ENCODE measurements at places on chromosomes 2 and 18.

DNA sequence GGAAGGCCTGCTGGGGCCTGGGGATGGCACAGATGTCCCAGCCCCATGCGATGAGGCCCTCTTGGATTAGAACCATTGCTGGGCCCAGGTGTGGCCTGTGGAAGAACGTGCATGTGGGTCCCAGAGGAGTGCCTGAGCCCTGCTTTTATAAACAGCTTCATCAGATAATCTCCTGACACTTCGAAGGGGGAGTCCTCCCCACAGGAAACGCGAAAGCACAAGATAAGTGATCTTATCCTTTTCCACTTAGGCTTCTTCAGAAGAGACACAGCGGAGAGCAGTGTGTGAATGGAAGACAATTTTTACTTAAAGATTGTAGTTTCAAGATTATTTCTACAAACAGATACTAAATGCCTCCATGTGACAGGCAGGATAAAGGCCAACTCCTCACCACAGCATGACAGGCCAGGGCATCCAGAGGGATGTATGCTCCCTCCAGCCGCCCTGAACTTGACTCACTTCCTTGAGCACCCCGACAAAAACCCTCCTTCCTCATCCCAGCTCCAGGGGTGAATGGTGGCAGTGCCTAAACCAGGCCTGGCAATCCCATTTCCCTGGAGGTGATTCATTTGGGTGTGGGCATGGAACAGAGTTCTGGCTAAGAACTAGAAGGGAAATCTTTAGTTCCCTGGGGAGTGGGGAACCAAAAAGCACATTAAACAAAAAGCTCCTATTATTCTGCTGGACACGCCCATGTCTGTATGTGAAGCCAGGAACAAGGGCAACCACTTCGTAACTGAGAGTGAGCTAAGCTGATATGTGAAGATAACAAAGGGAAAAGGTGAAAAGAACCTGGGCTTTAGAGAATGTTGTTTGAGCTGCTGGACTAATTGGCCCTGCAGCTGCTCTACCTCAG, 56.2 kb upstream of the TMEM163 start:
- DNase-seq, result no peak

DNA sequence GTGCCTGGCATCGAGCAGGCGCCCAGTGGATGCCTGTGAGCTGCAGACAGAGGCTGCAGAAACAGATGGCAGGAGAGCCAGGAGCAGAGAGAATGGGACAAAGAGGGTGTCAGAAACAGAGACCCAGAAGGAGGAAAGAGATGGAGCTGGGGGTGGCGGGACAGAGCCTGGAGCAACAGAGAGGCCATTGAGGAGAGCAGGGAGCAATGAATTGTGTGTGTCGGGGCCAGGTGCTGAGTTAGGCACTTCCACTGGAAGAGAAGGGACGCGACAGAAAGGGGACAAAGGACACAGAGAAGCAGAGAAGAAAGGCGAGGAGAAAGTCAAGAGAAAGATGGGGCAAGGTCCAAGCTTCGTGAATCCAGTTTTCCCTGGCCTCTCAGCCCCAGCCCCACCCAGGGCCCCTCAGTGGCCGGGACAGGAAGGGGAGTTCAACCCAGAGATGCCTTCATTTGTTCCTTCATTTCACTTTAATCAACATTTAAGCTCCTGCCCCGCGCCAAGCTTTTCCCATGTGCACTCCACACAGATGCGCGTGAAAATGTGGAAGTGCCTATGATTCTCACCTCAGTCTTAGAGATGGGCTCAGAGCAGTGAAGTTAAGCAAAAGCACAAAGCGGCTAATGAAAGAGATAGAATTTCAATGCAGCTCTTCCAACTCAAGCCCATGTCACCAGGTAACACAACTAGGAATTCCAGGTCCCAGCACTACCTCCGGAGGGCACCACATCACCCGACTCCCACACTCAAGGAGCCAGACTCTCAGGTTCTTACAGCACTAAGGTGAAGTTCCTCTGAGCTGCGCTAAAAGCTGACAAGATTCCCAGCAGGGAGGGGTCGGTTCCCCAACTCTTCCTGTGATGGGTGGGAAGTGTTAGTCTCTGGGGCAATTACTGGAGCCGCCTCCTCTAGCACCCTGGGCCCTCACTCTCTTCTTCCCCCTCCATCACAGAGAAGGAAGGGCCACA, 55.1 kb downstream of the TNS1 start:
- DNase-seq, result no peak

DNA sequence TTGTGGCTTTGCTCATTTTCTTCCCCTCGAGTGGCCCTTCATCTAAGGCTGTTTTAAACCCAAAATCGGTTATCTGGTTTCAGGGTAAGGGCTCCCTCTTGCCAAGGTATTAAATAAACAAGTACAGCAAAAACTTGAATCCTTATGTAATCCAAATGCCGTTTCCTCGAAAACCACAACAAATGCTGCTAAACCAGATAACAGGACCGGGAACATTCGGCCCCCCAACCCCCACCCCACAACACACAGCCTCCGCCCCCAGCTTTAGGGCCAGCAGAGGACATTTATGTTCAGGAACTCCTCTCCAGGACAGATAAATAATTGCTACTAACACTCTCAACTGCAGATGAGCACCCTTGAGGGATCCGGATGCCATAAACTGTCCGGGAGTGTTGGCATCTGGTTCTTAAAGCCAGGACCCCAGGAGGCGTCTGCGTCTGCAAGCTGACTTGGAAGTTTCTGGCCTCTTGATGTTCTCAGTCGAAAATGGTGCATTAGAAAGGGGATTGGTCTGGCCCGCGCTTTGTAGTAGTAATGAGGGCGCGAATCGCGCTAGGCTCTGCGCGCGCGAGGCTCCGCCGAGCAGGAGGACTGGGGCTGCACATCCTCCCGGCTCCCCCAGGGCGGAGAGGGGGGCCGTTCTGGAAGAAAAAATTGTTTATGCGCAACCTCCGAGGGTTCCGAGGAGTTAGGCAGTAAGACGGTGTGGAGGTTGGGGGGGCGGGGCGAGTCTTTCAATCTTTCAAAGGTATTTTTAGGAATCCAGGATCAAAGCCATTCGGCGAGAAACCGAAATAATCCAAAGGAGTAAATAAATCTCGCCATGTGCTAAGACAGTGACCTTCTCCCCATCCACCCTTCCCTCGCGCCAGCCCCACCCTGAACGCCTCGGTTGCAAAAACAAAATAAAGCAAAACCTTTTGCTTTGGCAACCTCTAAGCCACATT, 3.9 kb upstream of the ID2 start:
- DNase-seq, result peak; percentile 89

GRCh38 chr2:231198291-231199173, at the start of gene ARMC9:
TSS of gene ARMC9 (plus strand) at chr2:231198631. CDS start at chr2:231206239, 7,608 bp downstream.
- DNase-seq, result peak; percentile 80

- no peak for DNase-seq
Observed at GRCh38 chr2:237558961-237559641, 7.3 kb upstream of the PRLH start.

DNA sequence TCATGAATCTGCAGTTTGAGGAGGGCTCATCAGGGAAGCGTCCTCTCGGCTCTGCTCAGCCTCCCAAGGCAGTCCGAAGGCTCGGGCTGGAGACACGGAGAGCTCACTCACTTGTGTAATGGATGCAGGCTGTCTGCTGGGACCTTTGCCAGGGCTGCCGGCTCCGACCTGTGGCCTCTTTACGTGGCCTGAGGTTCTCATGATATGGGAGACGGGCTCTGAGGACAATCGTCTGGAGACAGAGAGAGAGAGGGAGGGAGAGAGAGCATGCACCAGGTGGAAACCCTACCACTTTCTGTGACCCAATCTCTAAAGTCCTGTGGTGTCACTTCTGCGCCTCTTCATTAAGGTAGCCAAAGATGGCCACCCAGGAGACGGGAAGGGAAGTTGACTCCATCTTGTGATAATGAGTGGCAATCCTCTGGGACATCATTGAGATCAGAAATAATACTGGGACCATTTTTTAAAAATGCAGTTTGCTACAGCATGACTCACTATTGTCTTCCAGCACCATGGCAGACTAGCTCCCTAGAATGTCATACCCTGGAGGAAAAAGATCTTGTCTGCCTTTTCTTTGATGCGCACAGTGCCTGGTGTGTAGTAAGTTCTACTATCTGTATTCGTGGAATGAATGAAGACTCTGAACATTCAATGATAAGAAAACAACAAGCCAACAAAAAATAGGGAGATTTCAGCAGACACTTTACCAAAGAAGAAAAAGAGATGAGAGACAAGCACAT, 60.2 kb downstream of the CD8B2 start:
- DNase-seq, result no peak

DNA sequence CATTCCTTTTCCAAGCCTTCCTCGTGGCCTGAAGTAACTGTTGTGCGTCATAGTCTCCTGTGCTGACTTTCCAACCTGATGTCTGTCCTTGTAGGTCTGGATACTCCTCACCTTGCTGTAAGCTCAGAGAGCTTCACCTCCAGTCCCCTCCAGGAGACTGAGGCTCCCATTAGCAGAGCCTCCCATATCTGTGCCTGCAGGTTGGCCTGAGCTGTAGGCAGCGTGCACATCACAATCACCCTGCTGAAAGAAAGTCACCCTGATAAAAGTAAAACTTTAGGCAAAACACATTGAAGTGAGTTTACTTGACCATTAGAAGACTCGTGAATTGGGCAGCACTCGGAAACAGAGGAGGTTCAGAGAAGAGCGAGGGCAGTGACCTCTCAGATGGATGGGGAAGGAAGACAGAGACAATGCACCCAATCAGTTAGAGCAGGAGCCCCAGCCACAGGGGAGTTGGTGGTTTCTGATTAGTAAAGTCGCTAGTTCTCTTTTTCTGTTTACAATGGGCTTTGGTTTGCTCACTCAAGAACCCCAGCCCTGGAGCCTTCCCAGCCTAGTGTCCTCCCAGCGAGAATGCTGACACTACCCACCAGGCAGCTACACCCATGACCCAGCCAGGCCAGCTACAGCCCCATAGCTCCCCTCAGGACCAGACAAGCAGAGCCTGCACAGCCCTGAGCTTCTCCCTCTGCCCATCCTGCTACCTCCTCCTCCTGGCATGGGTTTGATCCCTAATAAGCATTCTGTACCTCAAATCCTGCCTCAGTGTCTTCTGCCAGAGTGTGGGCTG, 12.1 kb upstream of the TPO start:
- DNase-seq, result no peak

GRCh38 chr2:169107645-169108044, 38.3 kb downstream of the DHRS9 start:
- DNase-seq, result no peak

- DNase-seq, result no peak
Observed at GRCh38 chr2:144521686-144522085, 1.8 kb upstream of the ZEB2 start.

DNA sequence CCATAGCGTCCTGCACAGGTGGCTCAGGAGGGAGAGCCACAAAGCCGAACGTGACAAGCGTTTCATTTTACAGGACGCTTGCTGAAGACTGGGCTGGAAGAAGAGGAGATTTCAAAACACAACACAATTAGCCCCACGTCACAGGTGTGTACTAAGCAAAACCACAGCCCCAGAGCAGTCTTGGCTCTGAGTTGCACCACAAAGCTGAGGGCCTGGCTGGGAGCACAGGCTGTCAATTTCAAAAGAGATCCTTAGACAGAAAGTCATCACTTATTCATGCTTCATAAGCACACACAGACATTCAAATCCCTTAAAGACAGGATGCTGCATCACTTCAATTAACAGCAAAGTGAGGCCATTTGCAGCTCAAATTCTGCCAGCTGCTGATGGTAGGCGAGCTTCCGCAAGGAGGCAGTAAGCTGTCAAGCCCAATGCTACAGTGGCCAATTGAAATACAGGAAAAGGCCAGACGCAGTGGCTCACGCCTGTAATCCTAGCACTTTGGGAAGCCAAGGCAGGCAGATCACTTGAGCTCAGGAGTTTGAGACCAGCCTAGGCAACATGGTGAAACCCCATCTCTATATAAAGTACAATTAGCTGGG, 79.6 kb downstream of the SKA1 start:
- no peak for DNase-seq

- DNase-seq, result no peak
Observed at GRCh38 chr2:229180658-229181057, 90.4 kb downstream of the PID1 start.

DNA sequence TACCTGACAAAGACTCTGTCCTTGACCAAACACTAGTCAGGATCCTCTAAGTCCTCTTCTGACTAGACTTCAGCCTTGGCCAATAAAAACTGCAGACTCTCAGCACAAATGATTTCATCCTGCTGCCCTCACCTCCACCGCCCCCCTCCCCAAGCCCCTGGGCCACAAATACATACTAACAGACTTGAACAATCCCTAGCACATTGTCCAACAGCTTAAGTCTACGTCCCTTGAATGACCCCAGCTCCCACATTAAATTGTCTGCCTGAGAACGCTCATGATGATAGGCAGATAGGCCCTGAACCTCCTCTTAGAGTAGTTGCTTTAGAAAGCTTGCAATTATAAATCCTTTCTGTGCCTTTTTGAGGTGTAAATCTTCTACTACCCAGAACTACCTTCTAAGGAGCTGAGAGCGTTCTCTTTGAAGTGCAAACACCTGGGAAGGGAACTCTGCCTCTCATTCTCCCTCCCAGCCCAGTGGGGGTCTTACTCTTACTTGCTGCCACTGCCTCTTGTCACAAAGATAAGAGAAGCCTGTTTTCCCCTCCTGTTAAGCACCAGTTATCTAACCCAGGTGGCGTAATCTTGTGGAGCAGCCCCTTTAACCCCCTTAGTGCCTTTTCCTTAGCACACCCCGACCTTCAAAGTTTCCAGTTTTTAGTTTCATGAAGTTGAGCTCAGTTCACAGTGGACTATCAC, 1225.6 kb downstream of the LRP1B start:
- no peak for DNase-seq

- DNase-seq, result no peak
Observed at GRCh38 chr18:57727952-57728807, 74.9 kb downstream of the ATP8B1 start.

- DNase-seq, result no peak
Observed at GRCh38 chr2:222440673-222441422, 16.5 kb downstream of the SGPP2 start.

- no peak for DNase-seq
Observed at GRCh38 chr2:37061776-37062175, 22.4 kb downstream of the HEATR5B start.

DNA sequence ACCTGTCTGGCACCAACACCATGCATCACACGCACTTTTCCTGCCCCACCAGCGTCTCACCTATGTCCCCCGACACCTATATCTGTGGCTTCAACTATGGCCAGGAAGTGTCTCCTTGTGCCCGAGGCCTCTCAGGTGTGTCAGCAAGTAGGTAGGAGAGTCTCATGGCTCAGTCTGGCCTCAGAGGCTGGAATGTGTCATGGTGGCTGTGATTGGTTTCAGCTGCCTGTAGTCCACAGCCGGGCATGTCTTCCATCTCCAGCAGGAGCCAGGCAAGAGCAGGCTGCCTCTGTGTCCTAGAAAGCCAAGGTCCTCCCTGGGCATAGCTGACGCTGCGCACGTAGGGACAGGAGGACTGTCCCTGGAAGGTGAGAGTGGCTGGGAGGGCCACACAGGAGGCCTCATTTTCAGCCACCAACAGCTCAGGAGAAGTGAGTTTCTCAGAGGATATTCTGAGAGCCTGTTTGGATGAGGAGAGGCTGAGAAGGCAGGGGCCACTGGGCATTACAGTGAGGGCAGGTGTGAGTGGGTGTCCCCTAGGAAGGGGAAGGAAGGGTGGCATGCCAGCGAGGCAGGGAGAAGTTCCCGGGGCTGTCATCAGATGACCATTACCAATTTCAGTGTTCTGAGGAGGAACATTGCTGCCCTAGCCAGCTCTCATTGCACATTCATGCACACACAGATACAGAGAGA, 47.2 kb downstream of the SDC1 start:
- DNase-seq, result no peak

GRCh38 chr2:62187246-62187645, 8.7 kb upstream of the B3GNT2 start:
- DNase-seq, result no peak
